ENCODE measurements at places on chromosomes 6 and 20.

DNA sequence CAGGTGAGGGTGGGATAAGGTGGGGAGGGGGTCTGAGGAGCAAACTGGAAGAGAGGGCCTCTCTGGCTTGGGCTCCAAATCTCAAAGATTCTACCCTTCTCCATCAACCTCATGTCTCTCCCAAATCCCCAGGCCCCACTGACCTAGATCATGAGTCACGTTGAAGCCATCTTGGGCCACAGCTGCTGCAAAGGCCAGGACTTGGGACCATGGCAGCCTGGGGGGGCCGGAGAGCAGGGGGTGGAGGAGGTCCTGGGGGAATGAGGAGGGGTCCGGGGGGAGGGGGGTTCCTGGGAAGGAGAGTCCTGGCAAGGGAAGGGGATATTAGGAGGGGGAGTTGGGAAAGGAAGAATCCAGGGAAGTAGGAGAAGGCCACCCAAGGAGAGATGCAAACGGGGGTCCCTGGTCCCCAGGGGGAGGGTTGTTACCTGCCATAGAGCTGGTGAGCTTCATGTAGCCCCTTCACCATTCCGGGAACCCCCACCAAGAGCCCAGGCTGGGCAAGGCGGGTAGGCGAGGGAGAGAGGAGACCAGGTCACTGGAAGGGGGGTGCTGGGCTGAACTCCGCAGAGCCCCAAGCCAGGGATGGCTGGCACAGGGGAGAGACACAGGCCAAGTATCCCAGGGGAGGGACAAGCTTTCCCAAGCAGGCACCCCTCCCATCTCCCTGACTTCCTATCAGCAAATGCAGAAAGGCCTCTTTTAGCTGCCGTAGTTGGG, 12.7 kb downstream of the GGT7 start:
- no peak for DNase-seq

GRCh38 chr20:19973961-19974629, 43.1 kb upstream of the NAA20 start:
- no peak for DNase-seq

DNA sequence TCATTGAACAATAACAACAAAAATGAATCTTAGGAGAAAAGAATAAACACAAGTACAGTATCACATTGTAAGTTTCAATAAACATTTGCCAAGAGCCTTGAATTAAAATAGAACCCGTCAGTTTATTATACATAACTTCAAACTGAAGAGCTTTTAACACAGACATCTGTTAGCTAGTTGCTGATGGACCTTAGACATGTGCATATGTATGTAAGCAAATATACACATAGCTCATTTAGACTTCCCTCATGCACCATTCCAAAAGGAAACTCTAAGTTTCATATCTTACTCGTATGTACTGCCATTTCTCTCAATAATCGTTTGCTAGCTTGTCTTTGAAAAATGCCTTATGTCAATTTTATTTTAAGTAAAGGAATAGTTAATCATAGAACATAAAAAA, 235.0 kb downstream of the TENT5A start:
- DNase-seq = no peak

- no peak for DNase-seq
Measured at GRCh38 chr6:137723273-137724017, 143.6 kb upstream of the TNFAIP3 start.

DNA sequence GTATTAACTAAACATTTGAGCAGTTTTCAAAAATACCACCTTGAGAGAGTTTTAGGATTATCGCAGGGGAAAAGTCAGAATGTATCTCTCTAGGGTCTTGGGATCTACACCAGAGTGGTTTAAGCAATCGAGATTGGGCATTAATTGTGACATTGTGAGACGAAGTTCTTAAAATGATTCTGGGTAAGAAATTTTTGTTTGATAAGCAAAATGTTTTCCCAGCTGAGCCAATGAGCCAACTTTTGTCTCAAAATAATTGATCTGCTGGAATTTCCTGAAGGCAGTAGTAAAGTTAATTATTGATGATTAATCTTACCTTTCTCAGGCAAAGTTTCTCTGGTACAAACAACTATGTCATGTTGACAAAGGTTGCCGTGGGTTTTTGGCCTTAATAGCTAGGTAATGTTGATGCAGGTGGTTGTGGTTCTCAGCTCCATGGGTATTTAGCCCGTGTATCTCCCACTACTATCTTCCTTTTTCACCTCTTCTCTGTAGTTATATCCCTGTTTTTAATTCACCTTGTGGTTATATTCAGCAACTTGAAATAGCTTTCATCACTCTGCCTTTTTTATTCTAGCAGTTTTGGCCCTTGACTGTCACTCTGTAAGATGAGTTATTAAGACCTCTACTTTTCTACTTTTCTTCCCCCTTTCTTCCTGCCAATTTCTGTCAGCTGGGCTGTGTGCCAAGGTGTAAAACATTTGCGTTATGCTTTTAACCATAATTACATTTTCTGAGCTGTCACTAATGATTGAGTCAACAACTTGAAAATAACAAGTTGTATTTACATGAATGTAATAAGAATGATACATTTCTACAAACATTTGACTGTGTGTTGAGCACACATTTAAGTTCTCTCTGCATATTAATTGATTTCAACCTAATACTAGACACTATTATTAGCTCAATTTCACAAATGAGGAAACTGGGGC, 368.3 kb upstream of the BTBD3 start:
- DNase-seq = no peak

GRCh38 chr6:117547688-117548621, 54.4 kb downstream of the GOPC start:
- DNase-seq = no peak

GRCh38 chr20:35952480-35953386, 1.6 kb downstream of the SCAND1 start:
- DNase-seq = no peak

DNA sequence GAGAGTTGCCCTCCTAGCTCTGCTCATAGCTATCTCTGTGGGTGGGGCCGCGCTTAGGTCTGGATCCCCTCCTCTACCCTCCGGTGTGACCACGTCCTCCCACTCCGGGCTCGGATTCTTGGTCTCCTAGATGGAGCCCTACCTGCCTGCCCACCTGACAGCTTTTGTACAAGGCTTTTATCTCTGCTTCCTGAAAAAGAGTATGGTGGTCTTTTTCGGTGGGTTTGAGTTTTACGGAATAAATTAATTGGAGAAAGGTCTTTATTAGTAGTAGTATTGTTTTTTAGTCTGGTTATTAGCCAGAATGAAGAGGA, 773 bp downstream of the SMAP1 start:
- no peak for DNase-seq

DNA sequence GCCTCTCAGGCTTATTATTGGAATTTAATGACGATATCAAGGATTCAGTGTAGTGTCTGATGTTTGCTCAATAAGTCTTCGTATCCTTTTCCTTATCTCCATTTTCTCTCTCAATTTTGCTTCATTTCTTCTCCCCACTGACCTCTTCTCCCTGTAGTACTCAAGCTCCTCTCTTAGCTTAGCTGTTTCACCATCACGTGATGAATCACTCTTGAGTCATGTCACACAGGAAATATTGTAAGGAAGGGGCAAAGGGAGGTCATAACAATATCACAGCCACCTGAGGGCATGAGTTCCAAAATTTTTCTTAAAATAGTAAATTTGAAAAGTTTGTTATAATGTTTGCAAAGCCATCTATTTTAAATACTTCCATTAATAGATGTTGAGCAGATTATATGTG, 392.2 kb upstream of the MARCKS start:
- DNase-seq = no peak

DNA sequence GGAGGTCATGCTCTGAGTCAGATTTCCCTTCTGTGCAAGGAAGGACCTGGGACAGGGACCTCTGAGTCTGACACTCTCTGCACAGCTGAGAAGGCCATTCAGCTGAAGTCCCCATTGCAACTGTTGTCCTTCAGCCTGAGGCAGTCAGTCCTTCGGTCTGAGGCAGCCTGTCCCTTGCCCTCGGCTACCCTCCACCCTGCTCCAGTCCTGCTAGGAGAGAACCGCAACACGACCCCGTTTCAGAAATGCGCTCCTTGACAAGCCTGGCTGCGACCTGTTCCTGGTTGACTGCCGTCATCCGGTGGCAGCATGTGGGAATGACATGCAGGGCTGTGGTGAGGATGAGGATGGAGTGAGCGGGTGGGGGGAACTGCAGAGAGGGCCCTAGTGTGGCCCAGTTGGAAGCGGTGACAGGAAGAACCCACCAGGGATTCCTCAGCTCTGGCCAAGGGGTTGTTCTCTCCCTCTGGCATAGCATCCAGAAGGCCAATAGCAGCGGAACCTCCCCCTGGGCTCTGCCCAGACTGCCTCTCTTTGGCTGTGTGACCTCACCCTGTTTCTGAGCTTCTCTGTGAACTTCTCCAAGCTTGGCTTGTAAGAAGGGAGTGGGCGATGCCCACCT, 40.3 kb upstream of the ANGPT4 start:
- peak; percentile 87 for DNase-seq

GRCh38 chr20:15654208-15654649, 919.0 kb downstream of the KIF16B start:
- no peak for DNase-seq

DNA sequence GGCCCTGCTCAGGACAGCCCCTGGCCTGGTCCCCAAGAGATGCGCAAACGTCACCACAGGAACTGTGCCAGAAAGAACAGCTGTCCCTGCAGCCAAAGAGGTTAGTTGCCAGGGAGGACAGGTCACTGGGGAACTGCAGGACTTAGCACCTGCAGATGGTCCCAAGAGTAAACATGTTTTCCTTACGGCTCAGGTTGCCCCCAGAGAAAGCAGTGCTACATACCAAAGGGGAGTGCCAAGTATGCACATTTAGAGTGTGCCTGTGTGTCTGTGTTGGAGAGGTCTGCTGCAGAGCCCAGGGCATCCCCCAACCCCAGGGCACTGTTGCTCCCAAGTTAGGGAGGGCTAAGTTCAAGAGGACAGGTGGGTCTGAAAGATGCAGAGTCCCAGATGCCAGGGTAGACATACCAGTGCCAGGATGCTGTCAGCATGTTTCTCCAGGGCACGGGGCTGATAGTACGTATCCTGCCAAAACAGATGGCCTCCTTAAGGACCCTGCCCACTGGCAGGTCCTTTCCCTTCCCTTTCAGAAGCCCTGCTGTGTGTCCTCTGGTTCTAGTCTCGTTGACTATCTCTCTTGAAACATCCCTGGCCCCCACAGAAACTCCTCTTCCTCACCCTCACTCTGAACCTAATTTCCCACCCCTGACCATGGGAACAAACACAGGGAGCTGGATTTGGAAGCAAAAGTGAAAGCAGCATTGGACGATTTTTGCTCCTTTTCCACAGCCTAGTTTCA, 1.3 kb downstream of the ABHD16A start:
- no peak for DNase-seq

- DNase-seq = no peak
Measured at GRCh38 chr6:146269482-146269881, 240.6 kb downstream of the GRM1 start.

DNA sequence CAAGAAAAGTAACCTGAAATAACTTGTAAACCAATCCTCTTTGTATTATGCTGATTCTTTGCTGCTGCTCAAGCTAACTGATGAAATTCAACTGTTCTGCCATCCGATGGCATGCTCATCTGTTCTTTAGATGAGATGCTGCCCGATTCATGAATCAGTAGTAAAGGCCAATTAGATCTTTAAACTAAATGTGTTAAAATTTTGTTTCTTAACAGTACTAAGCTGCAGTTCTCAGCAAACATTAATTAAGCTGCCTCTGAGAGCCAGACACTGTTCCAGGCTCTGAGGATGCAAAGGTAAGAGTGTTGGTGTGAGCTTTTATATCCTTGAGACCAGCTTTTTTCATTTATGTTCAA, 77.0 kb upstream of the NT5E start:
- no peak for DNase-seq

- no peak for DNase-seq
Measured at GRCh38 chr6:2376429-2377355, 131.3 kb upstream of the GMDS start.

- DNase-seq = no peak
Measured at GRCh38 chr6:22466665-22467245, 102.6 kb upstream of the HDGFL1 start.

- no peak for DNase-seq
Measured at GRCh38 chr6:80234401-80234800, 127.9 kb downstream of the BCKDHB start.

GRCh38 chr6:101818051-101818450, 424.5 kb downstream of the GRIK2 start:
- no peak for DNase-seq

DNA sequence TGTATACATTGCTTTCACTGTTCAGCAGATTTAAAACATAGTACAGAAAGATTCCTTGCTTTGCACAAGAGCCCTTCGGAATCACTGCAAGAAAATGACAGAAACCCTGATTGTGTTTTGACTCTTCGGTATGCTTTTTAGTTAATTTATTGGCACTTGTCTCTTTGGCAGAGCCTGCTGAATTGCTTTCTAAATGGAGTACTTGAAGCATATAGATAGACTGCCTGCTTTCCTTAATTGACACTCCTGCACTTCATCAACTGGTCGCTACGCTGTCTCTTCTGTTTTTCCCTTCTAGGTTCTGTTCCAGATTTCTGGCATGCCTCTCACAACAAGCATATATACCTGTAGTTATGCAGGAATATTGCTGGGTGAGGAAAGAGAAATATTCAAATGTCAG, 22.4 kb upstream of the RBM24 start:
- DNase-seq = no peak

GRCh38 chr6:134152767-134153485, 100.5 kb upstream of the SLC2A12 start:
- DNase-seq = no peak

DNA sequence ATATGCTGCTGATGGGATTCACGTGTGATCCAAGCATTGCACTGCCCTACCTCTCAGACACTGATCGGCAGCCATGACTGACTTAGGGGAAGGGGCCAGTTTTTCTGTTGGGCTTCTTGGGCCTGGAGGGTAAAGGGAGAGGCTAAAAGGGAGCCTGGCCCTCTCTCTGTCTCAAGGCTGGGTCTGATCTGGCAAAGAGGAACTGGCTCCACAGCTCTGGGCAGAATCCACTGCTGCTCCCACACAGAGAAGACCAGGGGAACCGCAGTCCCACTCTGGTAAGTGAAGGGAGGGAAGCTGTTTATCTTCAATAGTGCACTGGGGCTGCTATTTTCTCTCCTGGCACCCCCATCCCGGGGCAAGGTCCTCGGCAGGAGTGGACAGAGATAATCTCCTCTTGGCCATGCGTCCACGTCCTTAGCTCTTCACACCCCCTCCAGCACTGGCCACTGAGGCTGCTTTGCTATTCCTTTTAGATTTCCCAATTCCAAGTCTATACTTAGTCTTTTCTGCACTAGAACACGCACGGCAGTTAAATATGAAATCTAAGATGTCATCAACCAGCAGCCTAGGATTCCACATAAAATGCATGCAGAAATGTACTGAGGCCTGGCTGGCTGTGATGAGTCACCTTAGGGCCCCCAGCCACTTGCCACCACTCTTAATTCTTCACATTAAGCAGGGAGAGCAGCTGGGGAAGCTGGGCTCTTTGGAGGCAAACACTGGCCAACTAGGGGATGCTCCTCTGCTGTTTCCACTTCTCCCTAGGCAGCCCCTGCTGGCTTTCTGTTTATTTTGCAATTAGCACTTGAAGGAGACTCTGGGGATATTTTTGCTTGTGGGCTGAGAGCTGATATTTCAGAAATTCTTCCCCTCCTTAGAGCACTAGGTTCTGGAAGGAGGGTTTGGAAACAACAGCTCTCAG, 87.8 kb upstream of the ARMC2 start:
- DNase-seq = no peak

GRCh38 chr6:102114402-102114801, 720.9 kb downstream of the GRIK2 start:
- DNase-seq = no peak

GRCh38 chr6:34324738-34325444, 67.6 kb downstream of the NUDT3 start:
- DNase-seq = no peak
